ENCODE measurements at places on chromosomes 1 and 21.

- no peak for DNase-seq
Measured at GRCh38 chr1:58928514-58928913, 144.7 kb upstream of the JUN start.

GRCh38 chr1:162676087-162676486 is 43.8 kb downstream of the DDR2 start:
- DNase-seq = no peak

DNA sequence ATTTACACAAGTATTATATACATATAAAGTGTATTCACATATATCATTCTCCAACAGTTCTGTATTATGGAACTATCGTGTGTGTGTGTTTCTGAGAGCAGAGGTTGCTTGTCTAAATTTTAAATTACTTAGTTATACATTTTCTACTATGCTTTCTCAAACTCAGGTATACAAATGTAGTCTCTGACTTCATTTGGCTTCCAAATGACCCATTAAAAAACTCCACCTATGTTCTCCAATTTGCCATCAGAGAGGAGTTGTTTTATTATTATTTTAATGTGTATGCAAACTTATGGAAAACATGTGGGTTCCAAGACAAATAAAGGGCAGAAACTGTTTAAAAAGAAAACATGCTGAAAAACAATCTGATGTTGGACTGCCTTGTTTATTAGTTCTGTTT is 131.8 kb downstream of the ACBD6 start:
- no peak for DNase-seq

GRCh38 chr1:69172003-69173000 is 395.4 kb upstream of the LRRC7 start:
- DNase-seq = no peak

GRCh38 chr1:228902781-228903433 is 167.6 kb downstream of the RHOU start:
- peak; percentile 21 for DNase-seq

DNA sequence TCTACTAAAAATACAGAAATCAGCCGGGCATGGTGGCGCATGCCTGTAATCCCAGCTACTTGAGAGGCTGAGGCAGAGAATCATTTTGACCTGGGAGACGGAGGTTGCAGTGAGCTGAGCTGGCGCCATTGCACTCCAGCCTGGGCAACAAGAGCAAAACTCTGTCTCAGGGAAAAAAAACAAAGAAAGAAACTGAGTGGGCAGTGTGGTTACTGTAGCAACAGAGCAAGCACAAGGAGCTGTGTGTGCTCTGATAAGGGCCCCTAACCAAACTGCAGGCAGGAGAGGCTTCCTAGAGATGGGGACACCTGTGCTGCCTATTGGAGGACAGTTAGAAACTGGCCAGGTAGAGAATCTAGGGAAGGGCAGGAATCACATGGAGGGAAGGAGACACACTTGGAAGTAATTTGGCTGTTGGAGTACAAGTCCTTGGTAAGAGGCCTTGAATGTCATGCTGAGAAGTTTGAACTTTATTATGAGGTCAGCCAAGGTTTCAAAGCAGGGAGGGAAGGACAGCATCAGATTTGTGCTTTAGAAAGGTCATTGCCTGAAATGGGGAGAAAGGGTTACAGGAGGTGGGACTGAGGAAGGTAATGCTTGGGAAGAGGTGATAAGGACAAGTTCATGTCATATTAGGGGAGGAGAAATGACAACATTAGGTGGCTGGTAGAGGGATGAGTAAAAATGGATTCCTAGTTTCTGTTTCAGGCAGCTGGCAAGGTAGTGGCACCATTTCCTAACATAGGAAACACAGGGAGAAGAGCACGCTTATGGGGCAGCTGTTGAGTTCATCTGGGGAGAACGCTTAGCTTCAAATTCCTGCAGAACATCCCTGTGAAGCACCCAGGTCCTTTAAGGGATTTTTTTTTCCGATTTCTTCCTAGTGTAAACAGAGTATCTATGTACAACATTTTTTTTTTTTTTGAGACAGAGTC is 69.2 kb upstream of the ARTN start:
- no peak for DNase-seq

DNA sequence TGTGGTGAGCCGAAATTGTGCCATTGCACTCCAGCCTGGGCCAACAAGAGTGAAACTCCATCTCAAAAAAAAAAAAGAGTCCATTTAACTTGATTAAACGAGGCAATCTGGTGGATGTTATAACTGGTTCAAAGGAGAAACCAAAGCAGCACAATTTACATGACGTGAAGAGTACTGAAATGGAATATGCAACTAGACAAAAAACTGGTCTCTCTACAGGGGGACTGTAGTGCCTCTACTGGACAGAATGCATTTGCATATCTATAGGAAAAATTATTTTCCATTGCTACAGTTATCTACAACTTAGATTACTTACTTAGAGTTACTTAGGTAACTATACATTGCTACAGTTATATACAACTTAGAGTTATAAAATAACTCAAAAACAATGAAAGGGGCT is 2.7 kb upstream of the CAPN2 start:
- no peak for DNase-seq

- DNase-seq = no peak
Measured at GRCh38 chr1:231359113-231359512, 21.0 kb downstream of the SPRTN start.

DNA sequence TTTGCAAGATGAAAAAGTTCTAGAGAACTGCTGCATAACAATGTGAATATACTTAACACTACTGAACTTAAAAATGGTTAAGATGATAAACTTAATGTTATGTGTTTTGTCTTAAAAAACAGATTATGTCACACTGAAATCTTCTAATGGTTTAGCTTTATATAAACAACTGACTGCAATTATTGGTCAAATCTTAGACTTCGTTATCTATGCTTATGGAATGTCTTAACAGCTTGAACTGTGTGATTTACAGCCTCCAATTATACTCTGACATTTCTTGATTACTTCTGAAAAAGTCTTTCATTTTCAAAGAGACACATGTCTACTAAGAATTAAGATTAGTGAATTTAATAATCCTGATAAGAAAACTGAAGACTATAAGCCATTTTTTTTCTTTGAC is 71.1 kb downstream of the ZSWIM5 start:
- no peak for DNase-seq

- DNase-seq = no peak
Measured at GRCh38 chr1:39925721-39926342, 24.1 kb upstream of the MYCL start.

DNA sequence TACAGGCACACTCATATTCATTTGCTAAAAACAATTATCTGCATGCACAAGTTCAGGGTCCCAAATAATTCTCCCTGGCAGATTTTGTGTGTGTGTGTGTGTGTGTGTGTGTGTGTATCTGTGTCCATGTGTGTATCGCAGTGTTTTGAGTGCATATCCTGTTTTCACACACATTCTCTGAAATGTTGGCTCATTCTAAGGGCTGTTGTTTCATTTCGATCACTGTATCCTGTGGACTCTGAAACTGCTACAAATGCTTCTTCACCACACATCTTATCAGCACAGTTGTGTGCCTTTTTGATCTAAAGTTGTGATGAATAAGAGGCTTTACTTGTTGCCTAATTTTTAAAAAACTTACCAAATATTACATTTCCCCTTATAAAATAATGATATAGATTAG is 34.6 kb downstream of the NR5A2 start:
- no peak for DNase-seq

DNA sequence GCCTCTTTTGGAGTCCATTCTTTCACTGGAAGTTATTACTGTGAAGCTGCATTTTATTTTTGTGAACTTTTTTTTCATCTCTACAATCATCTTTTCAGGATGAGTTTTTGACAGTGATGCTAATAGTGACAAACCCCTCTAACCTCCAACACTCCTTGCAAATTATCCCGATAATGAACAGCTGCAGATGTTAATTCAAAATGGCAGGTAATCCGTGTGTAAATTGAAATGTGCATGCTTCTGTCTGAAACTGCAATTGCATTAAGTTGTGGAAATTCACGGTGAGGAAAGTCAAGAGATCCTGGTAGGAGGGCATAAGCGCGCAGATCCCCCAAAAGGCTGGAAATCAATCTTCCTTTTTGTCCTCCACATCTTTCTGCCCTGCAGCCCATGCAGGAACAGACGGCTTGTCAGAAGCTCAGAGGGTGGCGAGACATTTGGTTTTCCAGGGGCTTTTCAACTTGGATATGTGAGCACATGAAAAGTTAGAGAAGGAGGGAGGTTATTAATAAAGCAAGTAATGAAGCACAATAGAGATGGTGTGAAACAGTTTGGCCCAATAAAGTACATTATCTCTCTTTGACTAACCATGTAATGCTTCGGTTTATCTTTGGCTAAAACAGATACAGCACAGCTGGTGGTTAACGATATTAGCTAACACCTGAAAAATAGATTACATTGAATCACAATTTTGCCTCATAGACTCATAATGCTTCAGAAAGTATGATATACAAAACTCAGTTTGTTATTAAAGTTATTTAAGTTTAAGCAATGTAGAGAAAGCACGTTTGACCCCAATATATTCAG is 143.5 kb upstream of the COA6 start:
- no peak for DNase-seq

DNA sequence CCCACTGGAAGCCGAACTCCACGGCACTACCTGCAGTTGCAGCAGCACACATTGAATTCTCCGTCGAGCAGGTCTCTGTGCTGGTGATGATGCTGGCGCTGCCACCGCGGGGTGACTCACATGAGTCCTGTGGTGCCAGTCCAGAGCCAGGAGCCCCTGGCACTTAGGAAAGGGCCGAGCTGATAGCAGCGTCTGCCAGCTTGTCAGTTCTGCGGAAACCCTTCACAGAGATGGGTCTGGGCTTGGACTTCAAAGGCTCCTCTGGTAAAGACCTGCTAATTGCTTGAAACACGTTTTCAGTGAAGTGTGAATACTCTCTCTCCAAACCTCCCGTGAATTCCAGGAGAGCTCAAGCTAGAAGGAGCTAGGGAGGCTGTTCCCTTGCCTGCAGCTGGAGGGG is 92.2 kb downstream of the GRIK3 start:
- no peak for DNase-seq

- no peak for DNase-seq
Measured at GRCh38 chr21:30164796-30165195, 1.8 kb downstream of the CLDN17 start.

GRCh38 chr1:6360517-6361070 is 33.0 kb downstream of the ACOT7 start:
- no peak for DNase-seq

DNA sequence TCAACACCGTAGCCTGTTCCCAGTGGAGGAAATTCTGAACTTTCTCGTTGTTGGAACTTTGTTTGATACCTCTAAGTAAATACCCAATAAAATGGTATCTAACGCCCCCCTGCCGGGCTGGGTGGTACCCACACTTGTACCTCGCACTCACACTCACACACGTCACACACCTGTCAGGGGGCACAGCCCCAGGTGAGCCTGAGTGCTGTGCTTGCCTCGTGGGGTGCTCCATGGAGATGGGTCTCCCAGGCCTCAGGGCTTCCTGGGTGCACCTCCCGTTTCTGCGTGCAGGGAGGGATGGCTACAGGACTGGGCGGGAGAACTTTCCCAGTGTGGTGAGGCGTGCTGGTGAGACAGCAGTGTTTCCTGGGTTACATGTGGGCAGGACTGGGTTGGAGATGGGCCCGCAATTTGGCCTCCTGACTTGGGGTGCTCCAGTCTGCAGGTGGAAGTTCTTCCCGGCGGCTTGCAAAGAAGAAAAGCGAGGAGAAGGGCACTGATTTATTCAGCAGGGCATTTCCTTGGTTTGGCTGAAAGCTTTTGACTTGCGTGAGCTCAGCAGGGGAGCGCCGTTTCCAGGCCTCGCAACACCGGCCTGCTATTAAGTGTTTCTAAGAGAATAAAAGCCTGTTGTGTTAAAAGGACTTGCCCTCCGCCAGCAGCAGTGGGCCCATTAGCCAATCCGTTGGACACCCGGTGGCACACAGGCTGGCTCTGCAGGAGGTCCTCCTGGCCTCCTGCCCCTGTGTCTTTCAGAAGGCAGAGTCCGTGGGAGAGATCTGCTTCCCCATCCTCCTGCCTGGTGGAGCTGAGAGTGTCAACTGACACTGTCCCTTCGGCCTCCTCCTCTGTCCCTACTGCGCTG is 79.7 kb downstream of the KIF26B start:
- DNase-seq = no peak

- no peak for DNase-seq
Measured at GRCh38 chr21:28805885-28806284, 186.8 kb downstream of the LTN1 start.

All from T47D (cell line).